ENCODE measurements at places on chromosomes 4 and X.
A peak's percentile ranks its signal among the peaks of the same experiment; 100 is the strongest.

DNA sequence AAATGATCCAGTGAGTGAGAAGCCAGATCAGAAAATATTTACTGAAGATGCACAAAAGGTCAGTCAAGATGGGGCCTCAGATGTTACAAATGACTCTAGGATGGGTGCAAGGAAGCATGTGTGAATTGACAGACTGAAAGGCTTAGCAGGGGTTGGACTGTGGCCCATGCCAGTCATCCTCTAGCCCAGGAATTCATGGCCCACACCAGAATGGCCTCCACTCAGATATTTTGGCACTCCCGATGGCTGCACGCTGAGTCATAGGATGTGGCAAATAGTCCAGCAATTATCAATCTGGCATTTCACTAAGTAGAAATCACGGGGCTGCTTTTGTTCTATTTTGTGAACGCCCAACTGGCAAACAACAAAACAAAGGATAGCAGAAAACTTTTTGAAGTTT is 406.5 kb downstream of the IQCM start:
- no peak for DNase-seq

- DNase-seq = no peak
Measured at GRCh38 chr4:30950737-30951136, 230.6 kb downstream of the PCDH7 start.

DNA sequence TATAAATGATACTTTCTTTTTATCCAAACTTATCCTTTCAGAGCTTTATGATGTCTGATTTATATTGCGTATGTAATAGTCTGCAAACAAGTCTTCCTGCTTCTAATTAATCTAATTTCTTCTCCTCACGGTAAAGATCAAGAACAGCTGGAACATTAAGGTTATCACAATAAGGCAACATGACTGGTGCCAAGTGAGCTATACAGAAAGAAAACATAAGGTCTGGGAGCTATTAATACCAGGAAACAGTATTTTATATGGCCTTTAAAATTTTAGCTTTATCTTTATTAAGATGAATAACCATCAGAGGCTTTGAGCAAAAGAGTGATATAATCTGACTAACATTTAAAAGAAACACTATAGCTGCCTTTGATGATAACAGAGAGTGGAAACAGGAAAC is 28.7 kb upstream of the CABS1 start:
- DNase-seq = no peak

DNA sequence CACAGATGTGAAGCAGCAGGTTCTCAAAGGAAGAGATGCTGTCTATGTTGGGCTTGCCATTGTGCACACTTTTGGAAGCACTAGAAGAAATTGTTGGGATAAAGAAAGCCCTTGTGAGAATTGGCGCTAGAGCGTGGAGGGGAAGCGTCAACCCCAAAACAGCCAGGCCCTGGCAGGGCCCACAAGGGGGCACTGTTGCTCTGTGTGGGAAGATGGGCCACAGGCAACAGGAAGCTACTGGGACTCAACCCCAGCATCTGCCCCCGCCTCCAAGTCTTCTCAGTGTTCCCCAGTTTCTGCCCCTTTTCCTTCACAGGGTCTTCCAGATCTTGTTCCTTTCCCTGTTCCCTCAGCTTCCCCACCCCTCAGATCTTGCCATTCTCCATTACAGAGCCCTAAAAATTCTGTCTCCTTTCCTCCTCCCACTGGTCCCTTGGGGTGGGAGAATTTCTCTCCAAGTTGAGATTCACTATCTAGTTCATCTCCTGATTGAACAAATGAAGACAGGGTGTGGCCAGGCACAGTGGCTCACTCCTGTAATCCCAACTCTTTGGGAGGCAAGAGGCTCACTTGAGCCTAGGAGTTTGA is 85.5 kb downstream of the STARD8 start:
- peak; percentile 12 for DNase-seq

- DNase-seq = no peak
Measured at GRCh38 chr4:154039435-154040343, 250.8 kb upstream of the SFRP2 start.

DNA sequence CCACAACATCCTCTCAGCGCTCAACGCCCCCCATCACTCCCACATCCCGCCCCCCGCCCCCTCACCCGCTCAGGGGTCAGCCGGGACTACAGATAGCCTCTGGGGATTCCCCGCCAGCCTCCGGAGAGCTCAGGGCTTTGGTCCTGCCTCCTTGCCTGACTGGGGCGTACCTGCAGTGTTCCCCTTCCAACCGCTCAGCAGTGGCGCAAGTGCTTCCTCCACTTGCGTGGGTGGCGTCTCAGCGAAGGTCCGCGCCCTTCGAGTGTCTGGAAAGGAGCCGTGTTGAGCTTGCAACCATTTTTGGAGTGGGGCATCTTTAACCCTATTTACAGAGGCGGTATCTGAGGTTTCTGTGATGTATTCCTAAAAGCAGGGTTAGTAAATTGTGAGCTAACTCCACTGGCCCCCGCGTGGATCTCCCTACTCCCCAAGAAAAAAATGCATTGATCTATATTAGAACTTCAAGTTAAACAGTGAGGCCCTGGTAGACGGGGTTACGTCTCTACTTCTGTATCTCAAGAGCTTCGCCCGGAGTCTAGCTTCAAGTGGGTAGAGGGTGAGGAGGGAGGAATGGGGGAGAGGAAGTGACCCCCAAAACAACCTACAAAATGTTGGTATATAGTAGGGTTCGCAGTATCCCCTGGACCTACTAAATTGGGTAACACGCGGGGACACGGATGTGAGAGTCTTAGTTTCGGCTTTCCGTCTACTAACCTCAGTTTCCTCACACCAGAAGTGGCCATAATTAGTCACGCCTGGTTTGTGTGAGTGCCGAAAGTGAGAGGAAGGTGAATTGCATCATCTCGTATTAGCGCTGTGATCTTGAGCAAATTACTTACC is 16.1 kb downstream of the NKX3-2 start:
- DNase-seq = no peak

DNA sequence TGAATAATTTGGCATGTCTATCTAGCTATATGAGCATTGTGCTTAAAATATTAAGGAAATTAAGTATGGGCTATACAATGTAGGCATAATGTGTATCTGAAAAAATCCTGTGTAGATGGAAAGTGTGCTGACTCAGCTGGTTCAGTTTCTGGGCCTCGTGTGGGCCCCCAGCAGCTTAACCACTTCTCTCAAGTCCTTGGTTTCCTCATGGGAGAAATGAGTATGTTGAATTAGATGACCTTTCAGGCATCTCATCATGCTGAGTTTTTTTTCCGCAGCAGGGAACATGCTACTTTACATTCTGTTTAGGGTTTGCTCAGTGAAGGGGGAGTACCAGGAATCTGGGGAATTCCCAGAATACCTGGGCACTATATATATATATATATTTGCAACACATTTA is 30.5 kb downstream of the RHOH start:
- no peak for DNase-seq
